Central memory CD4-positive, alpha-beta T cell (primary cell): ENCODE measurements at places on chromosomes 7 and 10.

GRCh38 chr10:326350-326749 is 191.1 kb downstream of the ZMYND11 start:
- no peak for DNase-seq

DNA sequence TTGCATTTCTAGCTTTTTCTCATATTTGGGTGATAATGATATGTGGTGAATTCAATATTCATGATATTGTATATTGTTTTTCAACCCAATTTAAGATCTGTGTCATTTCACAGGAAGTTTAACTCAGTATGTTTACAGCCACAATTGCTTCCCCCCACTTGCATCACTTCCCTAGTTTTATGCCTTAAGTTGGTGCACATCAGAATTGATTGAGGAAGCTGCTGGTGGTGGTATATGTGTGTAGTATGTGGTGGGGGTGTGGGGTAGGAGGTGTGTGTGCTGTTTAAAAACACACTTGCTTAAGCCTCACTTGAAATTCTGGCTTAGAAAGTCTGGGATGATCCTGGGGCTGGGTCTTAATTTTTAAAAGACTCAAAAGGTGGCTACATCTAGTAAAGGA is 245.1 kb upstream of the AOAH start:
- peak; percentile 14 for DNase-seq

- no peak for DNase-seq
Measured at GRCh38 chr7:132553031-132553430, 23.2 kb downstream of the PLXNA4 start.

DNA sequence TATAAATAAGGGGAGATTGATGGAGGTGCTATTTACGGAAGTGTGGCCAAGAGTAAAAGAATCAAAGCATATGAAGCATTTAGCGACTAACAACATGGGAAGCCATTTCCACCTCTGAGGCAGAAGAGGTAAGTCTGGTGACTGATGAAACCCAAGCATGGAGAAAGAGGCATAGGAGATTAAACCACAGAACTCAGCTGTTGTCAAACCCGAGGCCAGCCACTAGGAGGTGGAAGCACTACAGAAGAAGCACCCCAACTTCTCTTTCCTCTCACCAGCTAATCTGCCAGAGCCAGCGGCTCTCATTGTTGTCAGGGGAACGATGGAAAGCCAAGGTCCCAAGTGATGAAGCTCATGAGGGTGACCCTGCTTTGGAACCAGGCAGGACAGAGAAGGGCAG is 19.6 kb upstream of the CNTNAP2 start:
- no peak for DNase-seq

- no peak for DNase-seq
Measured at GRCh38 chr10:49744091-49744685, 17.9 kb downstream of the OGDHL start.

GRCh38 chr10:77553966-77554365 is 83.6 kb downstream of the KCNMA1 start:
- no peak for DNase-seq

DNA sequence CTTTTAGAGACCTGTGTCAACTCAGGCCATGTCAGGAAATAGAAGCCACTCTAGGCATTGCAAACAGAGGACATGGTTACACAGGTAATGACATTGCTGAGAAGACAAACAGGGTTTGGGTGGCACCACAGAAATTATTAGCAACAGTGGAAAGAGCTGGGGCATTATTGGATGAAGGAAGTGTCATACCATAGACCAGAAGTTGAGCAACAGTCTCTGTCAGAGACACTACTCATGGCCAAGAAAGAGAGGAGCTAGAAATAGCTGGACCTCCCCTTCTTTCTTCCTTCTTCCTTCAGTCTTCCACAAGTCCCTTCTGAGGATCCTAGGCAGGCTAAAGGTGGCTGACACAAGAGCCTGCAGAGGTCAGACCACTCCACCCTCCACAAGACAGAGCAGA is 4.2 kb upstream of the LIPA start:
- no peak for DNase-seq

GRCh38 chr7:18302097-18302496 is 193.5 kb upstream of the HDAC9 start:
- DNase-seq: no peak

GRCh38 chr7:158023157-158023556 is 564.5 kb downstream of the PTPRN2 start:
- no peak for DNase-seq

GRCh38 chr7:80288175-80289122 is 153.8 kb downstream of the GNAI1 start:
- DNase-seq: no peak

GRCh38 chr7:114722562-114722961 is 199.3 kb upstream of the MDFIC start:
- DNase-seq: no peak

DNA sequence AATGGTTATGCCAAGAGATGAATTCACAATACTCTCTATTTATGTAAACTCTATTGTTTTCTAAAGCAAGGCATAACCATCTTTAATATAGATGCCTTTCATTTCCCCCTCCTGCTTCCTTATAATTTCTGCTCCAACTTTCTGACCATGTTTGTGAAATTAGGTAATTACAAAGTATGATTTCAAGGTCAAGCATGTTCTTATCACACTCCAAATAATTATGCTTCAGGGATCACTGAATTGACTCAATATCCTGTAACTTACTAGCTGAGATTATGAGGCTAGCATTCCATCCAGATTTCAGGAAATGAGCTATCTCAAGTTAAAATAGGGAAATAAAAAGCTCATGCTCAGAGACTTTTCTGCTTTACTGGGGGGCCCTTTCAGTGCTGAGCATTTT is 655.9 kb upstream of the IGFBP3 start:
- no peak for DNase-seq

DNA sequence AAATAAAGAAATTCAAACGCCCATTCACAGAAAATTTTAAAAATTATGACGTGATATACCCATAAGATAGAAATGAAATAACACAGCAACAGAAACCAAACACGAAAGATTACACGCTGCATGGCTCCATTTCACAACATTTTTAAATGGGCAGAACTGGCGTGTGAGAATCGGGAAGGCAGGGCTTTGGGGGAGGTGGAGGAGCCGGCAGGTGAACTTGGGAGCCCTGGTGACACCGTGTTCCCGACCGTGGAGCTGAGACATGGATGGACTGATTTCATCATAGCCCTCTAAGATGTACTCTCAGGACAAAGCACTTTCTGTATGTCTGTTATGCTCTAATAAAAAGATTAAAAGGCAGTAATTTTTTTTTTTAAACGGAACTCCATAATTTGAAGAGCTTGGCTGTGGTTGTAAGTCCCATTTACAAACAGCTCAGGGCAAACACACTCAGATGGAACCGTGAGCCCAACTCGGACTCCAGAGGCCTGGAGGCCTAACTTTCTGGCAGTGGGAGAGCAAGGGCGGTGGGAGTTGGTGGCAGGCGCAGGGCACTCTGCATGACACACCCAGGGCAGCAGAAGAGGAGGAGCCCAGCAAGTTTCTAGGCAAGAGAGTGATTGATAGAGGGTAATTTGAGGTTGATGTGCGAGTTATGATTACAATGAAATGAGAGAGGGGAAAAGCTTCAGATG is 203.4 kb downstream of the MAD1L1 start:
- no peak for DNase-seq

- no peak for DNase-seq
Measured at GRCh38 chr10:11525503-11525902, 85.9 kb downstream of the USP6NL start.

DNA sequence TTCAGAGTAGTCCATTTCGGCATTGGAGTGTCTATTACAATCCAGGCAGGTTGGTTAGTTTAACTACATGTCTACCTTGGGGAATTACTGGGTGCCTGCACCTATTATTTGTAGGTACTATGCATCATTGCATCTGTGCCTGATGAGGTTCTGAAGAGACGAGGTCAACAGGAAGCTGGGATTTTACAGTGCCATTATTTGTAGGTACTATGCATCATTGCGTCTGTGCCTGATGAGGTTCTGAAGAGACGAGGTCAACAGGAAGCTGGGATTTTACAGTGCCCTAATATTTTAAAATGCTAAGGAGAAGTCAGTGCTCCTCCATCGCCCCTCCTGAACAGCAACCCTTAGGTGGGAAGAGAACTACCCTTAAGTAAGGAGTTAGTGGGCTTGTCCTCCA is 41.7 kb downstream of the NPY start:
- DNase-seq: no peak

DNA sequence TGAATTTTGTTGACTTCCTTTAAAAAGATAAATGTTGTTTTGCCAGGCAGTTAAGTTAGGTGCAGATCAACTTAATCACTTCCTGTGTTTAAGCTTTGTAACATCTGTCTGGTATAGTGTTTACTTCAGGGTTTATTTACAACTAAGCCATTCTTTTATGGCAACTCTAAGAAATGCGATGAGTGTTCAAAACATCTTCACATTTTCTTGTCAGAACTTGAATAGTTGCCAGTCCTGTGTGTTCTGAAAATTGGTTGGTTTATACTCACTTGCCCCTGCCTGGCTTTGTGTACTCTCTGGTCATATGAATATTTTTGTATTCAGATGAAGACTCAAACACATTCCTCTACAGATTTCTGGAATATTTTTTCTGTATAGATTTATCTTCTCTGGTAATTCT is 327.2 kb downstream of the MDFIC start:
- DNase-seq: no peak

DNA sequence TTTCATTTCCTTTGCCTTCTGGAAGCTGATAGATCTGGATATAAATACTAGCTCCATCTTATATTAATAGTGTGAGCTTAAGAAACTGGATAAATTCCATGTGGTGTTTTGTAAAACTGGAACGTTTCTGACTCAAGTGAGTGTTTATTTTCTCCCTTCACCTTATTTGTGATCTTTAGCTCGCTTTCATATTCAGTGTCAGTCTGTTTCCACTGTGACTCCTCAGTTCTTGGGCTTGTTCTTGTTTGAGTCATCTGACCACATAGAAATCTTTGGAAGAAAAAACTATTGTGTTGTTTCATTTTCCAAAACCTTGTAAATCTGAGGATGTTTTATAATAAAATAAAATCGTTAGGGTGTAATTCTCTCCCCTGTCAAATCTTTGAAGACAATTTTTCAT is 186.4 kb downstream of the POLR1F start:
- DNase-seq: no peak

DNA sequence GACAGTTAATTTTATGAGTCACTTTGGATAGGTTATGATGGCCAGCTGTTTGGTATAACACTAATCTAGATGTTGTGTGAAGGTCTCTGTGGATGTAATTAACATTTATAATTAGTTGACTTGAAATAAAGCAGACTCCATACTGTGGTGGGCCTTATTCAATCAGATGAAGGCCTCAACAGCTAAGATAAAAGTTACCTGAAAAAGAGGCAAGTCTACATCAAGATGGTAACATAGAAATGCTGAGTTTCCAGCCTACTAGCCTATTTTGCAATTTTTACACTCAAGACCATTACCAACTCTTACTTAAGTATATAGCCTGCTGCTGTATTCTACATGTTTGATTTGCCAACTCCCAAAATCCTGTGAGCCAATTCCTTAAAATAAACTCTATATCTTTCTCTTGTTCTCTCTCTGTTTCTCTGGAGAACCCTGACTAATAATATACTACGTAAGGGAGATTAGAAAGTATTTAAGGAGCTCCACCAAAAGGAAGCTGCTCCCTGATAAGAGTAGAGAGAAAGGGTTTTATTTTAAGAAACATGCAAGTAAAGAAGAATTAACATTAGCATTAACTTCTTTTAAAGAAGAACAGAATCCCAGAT is 42.7 kb downstream of the ZNF438 start:
- no peak for DNase-seq

DNA sequence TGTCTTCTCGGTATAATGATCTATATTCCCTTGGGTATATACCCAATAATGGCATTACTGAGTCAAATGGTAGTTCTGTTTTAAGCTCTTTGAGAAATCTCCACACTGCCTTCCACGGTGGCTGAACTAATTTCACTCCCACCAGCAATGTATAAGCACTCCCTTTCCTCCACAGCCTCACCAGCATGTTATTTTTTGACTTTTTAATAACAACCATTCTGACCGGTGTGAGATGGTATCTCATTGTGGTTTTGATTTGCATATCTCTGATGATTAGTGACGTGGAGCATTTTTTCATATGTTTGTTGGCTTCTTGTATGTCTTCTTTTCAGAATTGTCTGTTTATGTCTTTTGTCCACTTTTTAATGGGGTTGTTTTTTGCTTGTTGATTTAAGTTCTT is 33.6 kb downstream of the KIAA1217 start:
- DNase-seq: no peak

GRCh38 chr10:48748573-48748972 is 63.9 kb downstream of the WDFY4 start:
- no peak for DNase-seq
